ENCODE measurements at places on chromosomes 7 and 10.

DNA sequence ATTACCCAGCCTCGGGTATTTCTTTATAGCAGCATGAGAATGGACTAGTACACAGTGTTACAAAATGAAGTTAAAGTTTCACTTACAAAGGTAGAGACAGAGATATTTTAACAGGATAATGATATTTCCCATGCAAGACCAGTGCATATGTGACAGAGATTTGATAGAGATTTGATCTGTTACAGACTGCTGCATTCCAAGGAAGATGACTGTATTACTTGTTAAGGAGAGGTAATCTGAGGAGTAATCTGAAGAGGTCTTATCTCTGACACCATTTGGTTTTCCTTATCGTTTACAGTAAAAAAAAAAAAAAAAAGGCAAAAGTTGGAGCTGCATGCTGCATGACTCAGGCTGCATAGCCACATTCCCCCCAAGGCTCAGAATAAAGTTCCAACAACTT lies 289.6 kb downstream of the POM121L12 start:
- DNase-seq: no peak

- DNase-seq: no peak
These were observed 27.1 kb downstream of the ACSM6 start for GRCh38 chr10:95221124-95221523.

GRCh38 chr10:14758994-14759664 lies 15.6 kb downstream of the FAM107B start:
- no peak for DNase-seq

GRCh38 chr7:1059200-1060091 lies 15.1 kb downstream of the GPR146 start:
- no peak for DNase-seq

DNA sequence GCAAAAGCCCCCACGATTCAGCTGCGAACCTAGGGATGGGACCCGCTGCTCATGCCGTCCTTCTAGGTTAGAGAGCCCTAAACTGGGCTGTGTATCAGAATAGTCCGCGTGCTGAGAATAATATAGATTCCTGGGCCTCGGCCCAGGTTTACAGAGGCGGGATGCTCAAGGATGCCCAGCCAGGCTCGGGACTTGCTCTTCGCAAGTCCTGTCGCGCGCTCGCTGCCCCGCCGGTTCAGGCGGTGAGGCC lies 266 bp upstream of the STMP1 start:
- DNase-seq: no peak

DNA sequence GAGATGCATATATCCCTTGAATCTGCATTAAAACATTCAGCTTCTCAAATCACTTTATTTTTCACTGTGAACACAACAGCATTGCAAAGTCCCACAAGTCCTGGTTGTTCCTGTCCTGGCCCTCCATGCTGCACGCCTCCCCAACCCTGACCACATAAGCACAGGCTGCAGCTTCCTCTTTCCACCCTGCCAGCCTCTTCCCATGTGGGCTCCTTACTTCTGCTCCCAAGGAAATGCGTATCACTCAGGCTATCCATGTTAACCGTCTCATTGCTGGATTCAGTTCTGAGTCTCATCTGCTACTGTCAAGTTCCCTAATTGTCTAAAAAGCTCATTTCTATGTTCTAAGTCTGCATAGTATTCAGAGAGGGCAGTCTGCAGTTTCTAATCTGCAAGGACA lies 89.7 kb upstream of the ZPBP start:
- no peak for DNase-seq

- DNase-seq: no peak
These were observed 245.8 kb upstream of the MEOX2 start for GRCh38 chr7:15932318-15932717.

DNA sequence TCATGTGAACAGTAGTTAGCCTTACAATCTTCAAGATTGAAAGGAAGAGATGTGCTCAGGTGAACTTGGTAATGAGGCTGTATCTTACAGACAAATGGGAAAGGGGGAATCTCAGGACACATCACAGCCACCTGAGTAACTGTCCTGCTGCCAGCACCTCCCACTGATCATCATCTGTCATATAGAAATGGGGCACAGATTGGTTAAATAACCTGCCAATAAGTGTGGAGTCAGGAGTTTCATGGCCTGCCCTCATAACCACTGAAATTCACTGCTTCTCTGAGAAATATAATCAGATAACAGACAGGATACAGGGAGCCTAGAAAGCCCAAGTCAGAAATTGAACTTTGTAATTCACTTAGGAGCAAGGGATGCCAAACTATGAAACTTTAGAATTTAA lies 64.9 kb upstream of the TAS2R16 start:
- DNase-seq: no peak

- DNase-seq: no peak
These were observed 356.0 kb downstream of the INHBA start for GRCh38 chr7:41346878-41347277.

GRCh38 chr10:34667177-34667576 lies 147.9 kb downstream of the PARD3 start:
- DNase-seq: no peak

DNA sequence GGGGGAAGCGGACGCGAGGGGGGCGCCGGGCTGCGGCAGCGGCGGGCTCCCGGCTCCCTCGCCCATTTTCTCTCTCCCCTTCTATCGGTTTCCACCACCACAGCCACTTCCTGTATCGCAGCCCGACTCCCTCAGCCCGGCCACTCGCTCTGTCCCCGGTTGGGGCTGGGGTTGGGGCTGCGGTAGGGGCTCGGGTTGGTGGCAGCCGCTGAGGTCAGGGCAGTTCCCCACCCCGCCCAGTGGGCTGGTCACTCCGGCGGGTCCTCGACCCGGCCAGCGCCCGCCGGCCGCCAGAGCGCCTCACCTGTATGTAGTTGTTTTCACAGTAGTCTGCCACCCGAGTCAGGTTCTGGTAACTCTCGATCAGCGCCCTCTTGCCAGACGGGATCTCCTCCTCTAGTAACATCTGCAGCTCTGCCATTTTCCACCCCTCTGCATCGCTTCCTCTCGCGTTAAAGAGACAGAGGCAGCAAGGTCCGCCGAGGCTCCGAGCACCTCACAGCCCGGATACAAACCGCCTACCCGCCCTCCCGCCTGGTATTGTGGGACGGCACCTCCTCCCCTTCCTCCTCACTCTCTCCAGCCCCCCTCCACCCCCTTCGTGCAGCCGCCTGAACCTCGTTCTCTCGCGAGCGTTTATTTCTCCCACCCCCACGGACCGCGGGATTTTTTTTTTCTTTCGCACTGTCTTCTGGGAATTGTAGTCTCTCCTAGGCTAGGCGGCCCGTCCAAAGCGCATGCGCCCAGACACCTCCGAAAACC lies at the start of gene ABI1:
TSS of gene ABI1 (minus strand) at position 516 of the 762 bp plus-strand sequence. CDS start at position 421, 95 bp downstream.
- peak; percentile 97 for DNase-seq

- no peak for DNase-seq
These were observed 109.1 kb downstream of the CPED1 start for GRCh38 chr7:121097577-121097976.

DNA sequence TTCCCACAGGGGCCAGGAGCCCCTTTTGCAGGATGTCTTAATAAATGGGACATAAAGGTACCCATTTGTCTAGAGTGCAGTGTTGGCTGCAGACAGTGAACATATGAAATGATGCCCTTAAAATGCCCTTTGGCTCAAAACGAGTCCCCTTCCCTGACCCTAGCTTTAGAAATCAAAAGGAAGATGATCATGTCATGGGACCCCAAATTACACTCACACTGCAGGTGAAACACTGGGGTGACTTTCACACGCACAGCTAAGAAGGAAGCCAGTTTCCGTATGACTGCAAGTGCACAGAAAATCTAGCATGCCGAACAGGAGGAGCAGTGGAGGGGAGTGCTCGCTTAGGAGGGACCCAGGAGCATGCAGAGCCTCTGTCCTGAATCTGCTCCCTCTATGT lies 154.5 kb upstream of the KLF14 start:
- DNase-seq: no peak

- DNase-seq: no peak
These were observed 159.5 kb upstream of the RHEB start for GRCh38 chr7:151679071-151679708.

GRCh38 chr10:131087464-131088215 lies 223.9 kb downstream of the TCERG1L start:
- no peak for DNase-seq

DNA sequence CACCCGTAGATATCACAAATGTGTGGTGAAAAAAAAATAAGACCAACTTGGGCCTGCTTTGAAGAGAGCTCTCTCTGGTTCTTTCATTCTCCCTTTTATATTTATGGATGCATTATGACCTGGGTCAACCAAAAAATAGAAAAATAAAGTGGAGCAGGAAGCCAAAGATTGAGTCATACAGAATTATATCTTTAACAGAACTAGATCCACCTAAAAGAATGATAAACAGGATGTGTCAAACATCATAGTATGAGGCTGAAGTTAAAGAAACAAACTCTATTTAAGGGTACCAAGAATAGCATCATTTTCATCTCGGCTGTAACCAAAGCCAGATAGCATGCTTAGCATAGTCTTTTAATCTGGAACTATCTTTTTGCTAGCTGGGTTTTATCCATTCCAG lies 28.8 kb upstream of the NMT2 start:
- no peak for DNase-seq

- no peak for DNase-seq
These were observed 14.8 kb downstream of the TRPV6 start for GRCh38 chr7:142870566-142871259.

DNA sequence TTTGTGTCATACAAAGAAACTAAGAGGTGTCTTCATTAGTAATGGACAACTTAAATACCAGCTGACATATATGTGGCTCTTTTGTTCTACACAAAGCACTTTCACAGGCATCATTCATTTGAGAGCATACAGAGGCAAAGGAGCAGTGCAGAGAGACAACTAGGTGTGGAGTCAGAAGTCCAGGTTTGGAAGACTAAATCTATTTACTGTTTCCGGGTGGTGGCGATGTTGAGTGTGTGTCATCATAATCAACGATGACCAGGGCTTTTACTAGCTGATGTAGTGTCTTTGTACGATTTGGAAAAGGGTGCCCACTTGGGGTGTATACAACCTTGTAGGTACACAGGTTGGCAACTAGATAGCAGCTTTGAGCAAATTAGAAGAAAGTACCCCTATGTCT lies 195.5 kb upstream of the CCDC6 start:
- no peak for DNase-seq

DNA sequence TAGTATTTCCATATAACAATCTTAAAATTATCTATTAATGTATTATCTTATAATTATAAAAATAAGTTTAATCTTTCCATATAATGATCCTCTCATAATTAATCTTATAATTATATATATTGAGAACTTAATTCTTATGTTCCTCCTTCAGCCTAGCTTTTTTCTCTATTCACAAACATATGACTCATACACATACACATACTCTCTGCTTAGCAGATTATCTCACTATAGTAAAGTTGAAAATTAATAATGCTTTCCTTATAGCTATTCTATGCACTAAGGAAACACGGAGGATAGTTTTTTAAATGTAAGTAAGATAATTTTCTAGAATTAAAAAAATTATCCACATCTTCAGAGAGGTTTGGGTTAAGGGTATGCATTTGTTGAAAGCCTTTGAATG lies 47.7 kb upstream of the ITGB8 start:
- no peak for DNase-seq

GRCh38 chr10:11869743-11870460 lies 46.7 kb downstream of the PROSER2 start:
- no peak for DNase-seq

DNA sequence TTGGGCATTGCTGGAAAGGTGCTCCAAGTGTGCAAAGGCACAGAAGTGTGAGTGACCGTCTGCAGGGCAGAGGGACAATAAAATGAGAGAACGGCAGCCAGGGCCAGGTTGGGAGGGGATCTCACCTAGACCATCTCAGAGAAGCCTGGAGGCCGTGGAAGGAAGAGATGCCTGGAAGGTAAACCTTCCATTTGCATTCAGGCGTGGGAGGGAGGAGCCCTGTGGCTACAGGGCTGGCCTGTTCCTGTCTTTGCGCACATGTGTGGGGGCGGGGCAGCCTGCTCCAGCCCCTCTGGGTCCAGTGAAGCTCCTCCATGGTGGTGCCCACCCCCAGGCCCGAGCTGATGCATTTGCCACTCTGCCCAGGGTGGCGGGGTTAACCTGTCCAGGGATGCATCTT lies 473.6 kb upstream of the MGMT start:
- DNase-seq: no peak

GRCh38 chr10:26987851-26988250 lies 112.4 kb downstream of the ANKRD26 start:
- DNase-seq: no peak

GRCh38 chr7:50962281-50962883 lies 179.7 kb upstream of the GRB10 start:
- DNase-seq: no peak

DNA sequence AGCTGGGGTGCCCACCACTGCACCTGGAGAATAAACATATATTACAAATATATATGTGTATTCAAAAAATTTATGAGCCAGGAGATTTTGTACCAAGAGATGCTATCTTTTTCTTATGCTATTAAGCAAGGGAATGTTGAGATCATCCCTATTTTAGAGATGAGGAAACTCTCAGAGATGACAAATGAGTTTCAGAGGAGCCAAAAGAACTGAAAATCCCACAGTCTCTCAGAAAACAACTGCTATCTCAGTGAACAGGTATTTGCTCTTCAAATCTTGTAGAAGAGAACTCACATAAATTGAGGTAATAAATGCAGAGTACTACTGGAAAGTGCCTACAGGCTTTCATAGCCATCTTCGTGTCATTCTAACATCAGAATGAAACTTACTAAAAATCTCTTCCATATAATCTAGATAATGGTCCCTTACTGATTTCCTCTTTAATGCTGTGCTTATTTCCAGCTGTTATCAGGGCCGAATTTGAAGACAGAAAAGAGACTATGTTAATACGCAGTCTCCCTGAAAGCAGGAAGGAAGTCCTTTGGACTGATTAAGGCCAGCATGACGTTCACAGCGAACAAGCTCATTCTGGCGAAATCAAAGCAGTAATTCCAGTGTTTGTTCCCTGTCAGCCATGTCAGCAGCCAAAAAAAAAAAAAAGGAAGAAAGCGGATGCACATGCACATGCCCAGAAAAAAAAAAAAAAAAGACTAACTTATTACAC lies 29.4 kb upstream of the ANAPC16 start:
- DNase-seq: no peak

GRCh38 chr7:77912293-77912692 lies 113.7 kb downstream of the PHTF2 start:
- DNase-seq: no peak

GRCh38 chr10:100894589-100895294 lies 18.0 kb upstream of the SLF2 start:
- DNase-seq: no peak

- no peak for DNase-seq
These were observed 107.2 kb upstream of the RELN start for GRCh38 chr7:104096683-104097082.

Data from activated naive CD4-positive, alpha-beta T cell treated with anti-CD3 and anti-CD28 coated beads, Interleukin-2, amount 50 U/mL, for 16 hours (primary cell).